ENCODE measurements at places on chromosomes 3 and 15. TPM values are rescaled to one million over a fixed set of nuclear protein-coding genes. Genes with fewer than 3 reads are reported as not detected.

Gene LRRC49
- total RNA-seq: 6.8 TPM

Gene CYP1A1
- not detected for total RNA-seq

Gene GRM2
- total RNA-seq: not detected

Gene TEX264
- total RNA-seq: 70.7 TPM

Gene ITIH3
- 0.38 TPM for total RNA-seq

Gene ROBO2
- total RNA-seq: under 0.01 TPM

Gene IMPG2
- 0.16 TPM for total RNA-seq

Gene HAPLN3
- 14.2 TPM for total RNA-seq

Gene ZCWPW2
- not detected for total RNA-seq

Gene MAPK6
- total RNA-seq: 31.8 TPM

Gene EEFSEC
- 24.8 TPM for total RNA-seq

Gene SLC2A2
- 1.9 TPM for total RNA-seq

Gene HESX1
- total RNA-seq: 2.6 TPM

Gene PSMA4
- total RNA-seq: 143 TPM

Gene GPR171
- not detected for total RNA-seq

Gene CLASP2
- total RNA-seq: 31.0 TPM

Gene DPH6
- 5.1 TPM for total RNA-seq

Gene ALDH1A2
- 31.2 TPM for total RNA-seq

Gene DOCK3
- total RNA-seq: 0.13 TPM

Gene ILDR1
- total RNA-seq: 1.0 TPM

Gene RAD51
- 3.7 TPM for total RNA-seq

Gene ANKDD1A
- total RNA-seq: 0.76 TPM

Gene COPG1
- 142 TPM for total RNA-seq

Gene PCSK6
- 0.13 TPM for total RNA-seq

Gene SNX33
- 28.8 TPM for total RNA-seq

Gene SRPRB
- 27.3 TPM for total RNA-seq

Gene CCDC33
- not detected for total RNA-seq

Gene SKOR1
- 0.25 TPM for total RNA-seq

Gene SLC35G2
- total RNA-seq: 5.2 TPM

Gene NAALADL2
- 0.33 TPM for total RNA-seq

Gene GASK1A
- total RNA-seq: 0.33 TPM

Gene CASR
- not detected for total RNA-seq

Gene IL16
- not detected for total RNA-seq

Gene ZNF860
- total RNA-seq: 1.9 TPM

Gene RYK
- 46.9 TPM for total RNA-seq

Gene ACTC1
- not detected for total RNA-seq

Gene HIGD2B
- total RNA-seq: not detected

Gene LTK
- 1.4 TPM for total RNA-seq

Gene PRRT3
- total RNA-seq: 0.98 TPM

Gene SPESP1
- total RNA-seq: 1.3 TPM

Gene AGBL1
- not detected for total RNA-seq

Gene TM6SF1
- 1.4 TPM for total RNA-seq

Gene AHSG
- not detected for total RNA-seq

Gene LYZL4
- not detected for total RNA-seq

Gene SLC6A1
- total RNA-seq: not detected

Gene TEX55
- total RNA-seq: not detected

Gene GOLGA8G
- total RNA-seq: not detected

Gene BTD
- 15.3 TPM for total RNA-seq
